H1 (cell line): ENCODE measurements at places on chromosomes 1 and 21.

- no peaks in the 10 kb centered on the region for H3K27me3 ChIP-seq
- H3K4me3 ChIP-seq, result no peak overlapping the region
- DNase-seq, result no peak
- H3K4me1 ChIP-seq, result no peaks in the 10 kb centered on the region
- H3K36me3 ChIP-seq, result peaks cover 35% of the 10 kb centered on the region
Measured at GRCh38 chr1:112614460-112615065, 4.4 kb downstream of the ST7L start.

DNA sequence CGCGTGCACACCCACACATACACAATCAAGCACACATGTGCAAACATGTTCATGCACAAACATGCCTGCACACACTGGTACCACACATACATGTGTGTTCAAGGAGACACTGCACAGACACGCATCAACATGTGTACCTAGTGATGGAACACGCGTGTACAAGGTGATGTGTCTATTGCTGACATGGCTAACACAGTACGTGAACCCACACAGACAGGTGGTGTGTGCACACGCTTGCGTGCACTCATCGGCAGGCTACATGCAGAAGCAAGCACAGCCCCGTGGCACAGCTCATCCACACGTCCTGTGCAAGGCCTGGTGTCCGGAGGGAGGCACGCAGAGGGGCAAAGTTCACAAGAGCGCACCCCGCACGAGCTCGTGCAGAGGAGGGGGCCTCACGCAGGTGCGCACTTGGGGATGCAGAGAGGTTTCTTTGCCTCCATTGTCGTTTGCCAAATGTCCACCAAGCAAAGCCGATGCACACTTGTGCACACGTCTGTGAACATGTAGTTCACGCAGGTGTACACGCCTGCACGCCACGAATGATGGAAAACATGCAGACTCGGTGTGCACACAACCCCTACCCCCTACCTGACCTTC is 969 bp downstream of the ACAP3 start:
- H3K4me1 ChIP-seq, result peaks cover 26% of the 10 kb centered on the region
- peak overlapping the region; percentile 65 for H3K4me3 ChIP-seq
- no peak for DNase-seq
- peaks cover 9% of the 10 kb centered on the region; the same call in 1 of the 2 replicates for H3K36me3 ChIP-seq
- H3K27ac ChIP-seq, result no peak overlapping the region

DNA sequence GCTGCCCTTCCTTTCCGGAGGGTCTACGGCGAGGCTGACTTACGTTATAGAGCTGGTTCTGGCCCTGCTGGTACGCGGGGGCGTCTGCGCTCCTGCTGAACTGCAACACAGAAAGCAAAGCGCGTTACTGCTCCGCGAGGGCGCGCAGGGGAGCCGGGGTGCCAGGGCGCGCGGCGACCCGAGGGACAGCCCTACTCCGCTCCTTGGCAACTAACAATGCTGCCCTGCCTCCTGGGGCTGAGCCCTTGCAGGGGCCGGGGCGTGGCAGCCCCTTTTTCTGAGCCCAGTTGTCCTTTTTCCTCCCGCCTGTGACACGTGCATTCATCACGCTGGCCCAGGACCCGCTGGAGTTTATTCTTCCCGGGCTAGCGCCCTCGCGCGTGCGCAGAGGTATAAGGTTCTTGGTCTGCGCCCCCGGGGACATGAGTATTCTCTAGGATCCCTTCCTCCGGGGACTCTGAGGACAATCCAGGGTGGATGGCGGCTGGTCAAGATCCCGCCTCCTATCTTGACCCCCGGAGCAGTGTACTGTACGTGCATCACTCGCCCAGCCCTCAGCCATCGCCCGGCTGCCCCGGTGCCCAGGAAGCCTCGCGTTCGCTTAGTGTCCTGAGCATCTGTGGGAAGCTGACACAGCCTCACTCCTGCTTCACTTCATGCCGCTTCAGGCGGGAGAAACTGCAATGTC is 78.9 kb downstream of the CD247 start:
- H3K36me3 ChIP-seq, result no peaks in the 10 kb centered on the region
- peak overlapping the region; percentile 56 for H3K4me3 ChIP-seq
- no peak overlapping the region for H3K27ac ChIP-seq
- peaks cover 3% of the 10 kb centered on the region for H3K27me3 ChIP-seq
- DNase-seq, result peak; percentile 79
- H3K4me1 ChIP-seq, result peaks cover 8% of the 10 kb centered on the region

DNA sequence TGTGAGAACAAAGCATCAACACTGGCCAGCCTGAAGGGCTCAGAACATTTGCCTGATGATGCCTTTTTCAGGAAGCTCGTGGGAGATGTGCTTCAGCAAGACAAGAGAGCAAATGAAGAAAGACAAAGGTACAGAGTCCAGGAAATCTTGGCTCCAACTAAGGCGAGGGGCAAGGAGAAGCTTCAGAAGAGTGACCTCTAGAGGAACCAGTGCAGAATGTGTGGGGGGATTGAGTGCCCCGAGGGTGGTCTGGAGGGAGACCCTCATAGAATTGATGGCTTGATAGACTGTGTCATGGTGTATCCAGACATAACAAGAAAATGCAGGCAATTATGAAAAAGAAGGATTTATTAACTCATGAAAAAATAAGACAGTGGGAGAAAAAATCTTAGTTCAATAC is 15.3 kb upstream of the NLRP3 start:
- no peaks in the 10 kb centered on the region for H3K27me3 ChIP-seq
- DNase-seq, result no peak
- no peak overlapping the region for H3K27ac ChIP-seq

DNA sequence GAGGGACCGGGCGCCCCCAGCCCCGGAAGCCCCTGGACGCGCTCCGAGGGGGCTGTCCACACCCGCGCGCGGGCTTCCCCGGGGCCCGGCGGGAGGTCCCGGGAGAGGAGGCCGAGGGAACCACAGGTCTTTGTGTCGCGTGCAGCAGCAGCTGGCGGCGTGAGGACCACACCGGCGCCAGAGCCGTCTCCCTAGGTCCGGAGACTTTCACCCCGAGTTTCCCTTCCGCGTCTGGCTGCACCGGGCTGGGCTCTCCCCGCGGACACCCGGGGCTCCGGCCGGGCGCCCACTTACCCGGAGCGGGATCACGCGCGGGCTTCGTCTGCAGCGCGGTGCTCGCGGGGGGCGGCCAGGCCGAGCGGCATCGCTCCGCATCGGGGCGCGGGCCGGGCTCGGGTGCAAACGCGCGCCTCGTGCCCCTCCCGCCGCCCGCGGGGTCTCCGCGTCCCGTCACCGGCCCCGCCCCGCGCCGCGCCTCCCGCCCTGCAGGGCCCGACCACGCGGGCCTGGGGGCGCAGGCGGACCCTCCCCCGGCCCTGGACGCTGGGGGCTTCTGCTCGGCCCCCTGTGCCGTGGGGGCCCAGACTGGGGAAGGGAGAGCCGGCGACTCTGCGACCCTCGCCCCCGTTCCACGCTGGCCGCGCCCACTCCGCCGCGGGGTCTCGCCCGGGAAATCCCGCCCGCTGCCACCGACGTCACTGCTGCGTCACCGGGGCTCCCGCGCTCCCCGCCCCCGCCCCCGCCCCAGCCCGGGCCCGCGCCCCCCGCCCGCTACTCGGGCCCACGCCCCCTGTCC is at the start of gene GNG4:
TSS of gene GNG4 (minus strand) at position 417 of the 796 bp plus-strand sequence. CDS start 65,946 bp downstream, outside the sequence.
- H3K4me1 ChIP-seq, result peaks cover 12% of the 10 kb centered on the region
- no peaks in the 10 kb centered on the region for H3K36me3 ChIP-seq
- DNase-seq, result no peak

DNA sequence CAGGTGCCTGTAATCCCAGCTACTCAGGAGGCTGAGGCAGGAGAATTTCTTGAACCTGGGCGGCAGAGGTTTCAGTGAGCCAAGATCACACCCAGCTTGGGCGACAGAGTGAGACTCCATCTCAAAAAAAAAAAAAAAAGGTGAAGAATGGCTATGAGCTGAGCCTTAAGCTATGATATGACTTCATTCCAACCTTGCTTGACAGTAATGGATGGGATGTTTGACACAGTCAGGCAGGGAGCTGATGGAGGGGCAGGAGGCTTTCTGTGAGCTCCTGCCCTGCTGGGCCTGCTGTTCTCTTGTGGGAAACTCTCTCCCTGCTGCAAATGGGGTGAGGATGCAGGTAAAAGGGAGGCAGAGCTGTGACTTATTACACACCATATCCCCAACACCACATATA is 27.6 kb downstream of the NCF2 start:
- H3K4me1 ChIP-seq, result no peaks in the 10 kb centered on the region
- no peak overlapping the region for H3K27ac ChIP-seq
- H3K27me3 ChIP-seq, result no peaks in the 10 kb centered on the region

GRCh38 chr1:116284819-116285390 is 88.1 kb upstream of the ATP1A1 start:
- H3K27ac ChIP-seq, result no peak overlapping the region
- no peak for DNase-seq
- no peaks in the 10 kb centered on the region for H3K4me1 ChIP-seq
- no peak overlapping the region for H3K4me3 ChIP-seq

GRCh38 chr1:172324086-172324485 is 96.4 kb upstream of the C1orf105 start:
- no peaks in the 10 kb centered on the region for H3K27me3 ChIP-seq
- H3K27ac ChIP-seq, result no peak overlapping the region
- no peak overlapping the region for H3K4me3 ChIP-seq
- no peaks in the 10 kb centered on the region for H3K36me3 ChIP-seq
- H3K4me1 ChIP-seq, result no peaks in the 10 kb centered on the region; the same call in 1 of the 2 replicates

DNA sequence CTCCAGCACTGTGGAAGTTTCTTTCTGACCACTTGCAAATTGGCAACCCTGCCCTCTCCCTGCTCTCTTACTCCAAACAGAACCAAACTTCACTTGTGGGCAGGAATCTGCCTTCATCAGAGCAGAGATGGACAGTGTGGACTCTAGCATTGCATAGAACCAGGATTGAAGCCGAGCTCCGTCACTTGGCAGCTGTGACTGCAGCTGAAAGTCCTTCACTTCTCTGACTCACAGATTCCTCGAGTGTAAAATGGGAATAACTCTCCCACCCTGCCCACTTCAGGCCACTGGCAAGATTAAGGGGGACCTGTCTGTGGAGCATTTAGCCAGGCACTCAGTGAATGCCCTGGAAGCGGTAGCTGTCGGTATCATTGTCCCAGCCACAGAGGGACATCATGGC is 75.7 kb upstream of the ZBTB40 start:
- H3K4me1 ChIP-seq, result no peaks in the 10 kb centered on the region
- H3K27ac ChIP-seq, result 0 out of 2 replicates have a peak overlapping the region, but pooled peaks have one; percentile 2
- H3K4me3 ChIP-seq, result no peak overlapping the region
- H3K36me3 ChIP-seq, result no peaks in the 10 kb centered on the region

DNA sequence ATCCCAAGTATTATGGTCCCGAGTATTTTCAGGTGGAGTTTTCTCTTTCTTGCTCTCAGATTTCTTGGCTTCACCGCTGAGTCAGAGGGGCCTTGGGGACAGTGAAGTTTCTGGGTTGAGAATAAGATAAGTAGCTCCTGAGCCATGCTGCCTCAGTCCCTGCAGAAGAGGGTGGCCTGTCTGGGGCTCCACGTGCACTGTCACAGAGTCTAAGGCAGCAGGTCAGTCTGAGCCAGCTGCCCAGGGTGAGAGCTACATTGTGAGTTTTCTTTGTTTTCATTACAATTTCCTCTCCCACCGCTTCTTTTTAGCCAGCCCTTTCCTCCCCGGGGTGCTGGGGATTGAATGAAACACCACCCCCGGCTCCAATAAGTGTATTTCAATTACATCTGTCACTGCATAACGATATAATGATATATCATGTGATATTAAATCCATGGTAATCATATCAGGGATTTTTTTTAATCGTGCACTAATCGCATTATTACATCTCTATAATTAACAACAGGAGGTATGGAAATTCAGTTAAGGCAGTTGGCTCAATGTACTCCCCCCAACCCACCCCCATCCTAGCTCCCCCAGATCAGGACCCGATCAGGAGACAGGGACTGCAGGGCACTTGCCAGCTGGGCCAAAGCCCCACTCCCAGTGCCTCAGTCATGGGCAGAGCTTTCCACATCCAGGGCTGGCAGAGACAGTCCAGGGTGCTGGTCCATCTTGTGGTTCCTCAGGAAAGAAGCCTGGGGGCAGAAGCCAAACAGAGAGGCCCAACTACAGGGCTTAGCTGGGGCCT is 43.7 kb downstream of the DMAP1 start:
- peaks cover 11% of the 10 kb centered on the region for H3K4me1 ChIP-seq
- no peak for DNase-seq
- H3K36me3 ChIP-seq, result no peaks in the 10 kb centered on the region

DNA sequence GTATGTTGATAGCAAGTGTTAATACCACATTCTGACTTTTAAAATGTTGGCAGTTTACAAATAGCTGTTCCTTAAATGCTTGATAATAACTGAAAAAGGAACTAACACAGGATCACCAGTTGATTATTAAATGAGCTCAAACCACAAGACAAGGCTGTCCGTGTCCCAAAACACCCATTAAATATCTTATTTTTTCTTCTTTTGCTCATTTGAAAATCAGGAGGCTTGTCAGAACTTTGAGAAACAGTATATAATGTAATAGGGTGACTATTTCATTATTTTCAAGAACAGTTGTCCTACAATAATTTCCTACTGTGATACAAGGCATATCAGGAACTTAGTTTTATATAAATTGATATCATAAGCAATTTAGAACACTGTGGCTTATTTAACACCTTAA is 2.7 kb downstream of the CDKN2C start:
- peaks cover 13% of the 10 kb centered on the region for H3K4me1 ChIP-seq
- DNase-seq, result no peak
- no peak overlapping the region for H3K4me3 ChIP-seq
- no peak overlapping the region for H3K27ac ChIP-seq
- H3K27me3 ChIP-seq, result peaks cover 66% of the 10 kb centered on the region

DNA sequence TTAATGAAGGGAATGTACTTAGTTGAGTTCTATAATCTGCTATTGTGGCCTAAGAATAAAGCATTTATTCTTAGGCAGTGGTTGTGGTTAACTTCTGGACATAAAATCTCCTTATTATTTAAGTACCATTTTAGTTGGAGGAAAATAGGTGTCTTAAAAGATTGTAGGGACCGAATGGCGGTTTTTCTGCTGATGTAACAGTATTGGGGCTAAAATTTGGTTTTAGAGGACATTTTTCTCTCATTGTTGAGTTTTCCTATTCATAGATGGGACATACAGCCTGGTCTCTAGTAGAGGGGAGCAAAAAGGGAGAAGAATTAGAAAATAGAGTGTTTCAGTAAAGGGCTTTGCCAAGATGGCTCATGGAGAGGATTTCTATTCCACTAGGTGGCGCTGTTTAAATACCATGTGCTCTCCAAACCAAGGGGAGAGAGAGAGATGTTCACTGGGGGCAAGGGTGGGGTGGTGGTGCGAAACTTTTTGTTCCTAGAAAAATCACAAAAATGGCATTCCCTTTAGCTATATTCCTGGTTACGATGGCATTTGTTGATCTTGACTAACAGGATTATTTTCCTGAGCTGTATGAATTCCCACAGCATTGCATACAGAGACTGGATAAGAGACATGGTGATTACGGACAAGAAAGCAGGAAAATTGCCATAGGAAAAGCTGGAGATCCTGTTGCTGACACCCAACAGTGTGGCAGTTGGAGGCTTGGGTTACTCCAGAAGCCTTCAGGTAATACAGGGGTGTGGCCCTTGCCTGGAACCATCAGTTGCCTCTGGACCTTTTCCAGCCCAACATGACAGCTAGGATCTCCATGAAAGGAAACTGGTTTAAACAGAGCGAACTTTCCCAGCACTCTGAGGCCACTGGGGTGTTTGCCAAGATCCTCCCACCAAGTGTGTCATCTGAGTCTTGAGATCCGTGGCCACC is 18.2 kb upstream of the FCGR2A start:
- no peaks in the 10 kb centered on the region for H3K36me3 ChIP-seq
- no peaks in the 10 kb centered on the region for H3K4me1 ChIP-seq
- no peaks in the 10 kb centered on the region for H3K27me3 ChIP-seq
- DNase-seq, result no peak
- no peak overlapping the region for H3K4me3 ChIP-seq
- no peak overlapping the region for H3K27ac ChIP-seq

GRCh38 chr1:17423781-17424245 is 15.7 kb downstream of the RCC2 start:
- no peak for DNase-seq
- no peaks in the 10 kb centered on the region; the same call in 1 of the 2 replicates for H3K4me1 ChIP-seq
- H3K36me3 ChIP-seq, result peaks cover 60% of the 10 kb centered on the region
- H3K27ac ChIP-seq, result no peak overlapping the region
- H3K4me3 ChIP-seq, result no peak overlapping the region
